ENCODE measurements at places on chromosomes 2 and 18. TPM values are rescaled to one million over a fixed set of nuclear protein-coding genes. Genes with fewer than 3 reads are reported as not detected.

Gene CCDC148
- 0.30 TPM for polyA plus RNA-seq

Gene SLC19A3
- 0.37 TPM for polyA plus RNA-seq

Gene TTN
- polyA plus RNA-seq = 0.05 TPM

Gene TRIM43
- polyA plus RNA-seq = not detected

Gene MSTN
- 0.97 TPM for polyA plus RNA-seq
